Right kidney (tissue), 9 donors: ENCODE measurements at places on chromosomes 5 and 9.
A peak's percentile ranks its signal among the peaks of the same experiment; 100 is the strongest.

DNA sequence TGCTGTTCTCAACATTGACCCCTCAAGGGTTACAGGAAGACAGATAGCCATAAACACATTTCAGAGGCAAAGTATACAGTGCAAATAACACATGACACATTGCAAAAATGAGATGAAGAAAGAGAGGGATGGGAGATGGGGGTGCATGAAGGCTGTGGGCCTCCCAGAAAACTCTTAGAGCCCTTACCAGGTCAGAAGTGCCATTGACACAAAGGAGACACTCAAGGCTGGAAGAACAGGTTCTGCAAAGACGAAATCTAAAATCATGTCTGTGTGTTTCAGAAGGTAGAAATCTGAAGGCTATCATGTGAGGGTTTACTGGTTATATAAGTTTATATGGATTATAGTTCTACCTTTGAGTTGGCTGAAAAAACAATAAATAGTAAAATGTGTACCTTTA lies 318.8 kb downstream of the BNC2 start:
- DNase-seq, result no peak

GRCh38 chr9:35489313-35490154 lies at the start of gene RUSC2:
Gene RUSC2 (plus strand): TSS chr9:35490111. CDS start chr9:35546522, 56,411 bp downstream.
- peak; percentile 98 for DNase-seq

- no peak for DNase-seq
Observed at GRCh38 chr5:14322437-14323187, 179.5 kb downstream of the TRIO start.

GRCh38 chr5:1814183-1815020 lies 13.2 kb downstream of the NDUFS6 start:
- no peak for DNase-seq

- no peak for DNase-seq
Observed at GRCh38 chr9:79583952-79584654, 12.3 kb downstream of the TLE4 start.

DNA sequence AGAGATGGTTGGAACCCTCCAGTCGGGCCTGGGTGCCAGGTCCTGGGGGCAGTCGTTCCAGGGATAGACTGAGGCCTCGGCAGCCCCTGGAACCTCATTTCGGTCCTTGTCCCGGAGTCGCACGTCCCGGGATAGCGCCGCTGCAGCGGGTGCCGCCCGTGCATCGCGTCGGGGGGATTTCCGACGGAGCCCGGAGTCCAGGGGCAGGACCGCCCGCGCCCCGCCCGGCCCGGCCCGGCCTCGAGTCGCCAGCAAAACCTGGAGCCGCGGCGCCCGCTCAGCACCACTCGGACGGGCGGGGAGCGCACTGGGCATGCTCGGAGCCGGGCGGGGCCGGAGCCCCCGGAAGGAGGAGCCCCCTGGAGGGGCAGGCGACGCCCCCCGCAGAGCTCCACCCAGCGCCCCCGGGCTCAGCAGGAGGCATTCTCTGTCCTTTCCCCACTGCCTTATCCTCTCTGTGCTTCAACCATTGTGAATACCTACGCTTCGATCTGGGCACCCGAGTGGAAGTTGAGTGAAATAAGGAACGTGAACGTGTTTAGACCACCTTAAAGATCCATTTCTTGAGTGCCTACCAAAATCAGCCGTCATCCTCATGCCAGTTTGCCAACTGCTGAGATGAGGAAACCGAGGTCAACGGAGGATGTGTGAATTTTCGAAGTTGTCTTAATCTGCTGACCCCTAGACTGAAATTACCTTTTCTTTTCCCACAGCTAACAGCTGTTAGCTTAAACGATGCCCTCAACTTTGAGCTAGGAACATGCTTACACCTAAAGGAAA lies 1.7 kb upstream of the PTPN3 start:
- DNase-seq, result peak; percentile 78

- DNase-seq, result no peak
Observed at GRCh38 chr5:963310-963672, 45.3 kb upstream of the NKD2 start.

DNA sequence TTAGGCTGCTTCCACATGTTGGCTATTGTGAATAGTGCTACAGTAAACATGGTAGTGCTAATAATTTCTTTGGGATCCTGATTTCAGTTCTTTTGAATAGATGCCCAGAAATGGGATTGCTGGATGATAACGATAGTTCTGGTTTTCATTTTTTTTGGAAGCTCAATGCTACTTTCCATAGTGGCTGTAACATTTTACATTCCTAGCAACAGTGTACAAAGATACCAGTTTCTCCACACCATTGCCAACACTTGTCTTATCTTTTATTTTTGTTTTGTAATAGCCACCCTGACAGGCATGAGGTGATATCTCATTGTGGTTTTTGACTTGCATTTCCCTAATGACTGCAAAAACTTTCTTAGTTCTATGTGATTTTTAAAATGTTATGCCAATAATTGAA lies 68.8 kb upstream of the LRRC70 start:
- no peak for DNase-seq

DNA sequence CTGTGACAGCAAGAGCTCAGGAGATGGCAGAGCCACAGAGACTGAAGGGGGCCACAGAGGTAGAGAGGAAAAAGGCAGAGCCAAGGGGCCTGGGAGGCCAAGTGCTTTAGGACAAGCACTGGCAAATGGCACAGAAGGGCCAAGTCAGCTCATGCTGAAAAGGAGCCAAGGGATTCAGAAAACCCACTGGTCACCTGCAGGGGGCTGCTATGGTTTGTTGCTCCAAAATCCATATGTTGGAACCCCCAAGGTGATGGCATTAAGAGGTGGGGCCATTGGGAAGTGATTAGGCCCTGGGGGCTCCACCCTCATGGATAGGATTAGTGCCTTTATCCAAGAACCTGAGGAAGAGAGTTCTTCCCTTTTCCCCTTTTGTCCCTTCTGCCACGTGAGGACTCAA lies 165.4 kb downstream of the ARSB start:
- DNase-seq, result no peak

DNA sequence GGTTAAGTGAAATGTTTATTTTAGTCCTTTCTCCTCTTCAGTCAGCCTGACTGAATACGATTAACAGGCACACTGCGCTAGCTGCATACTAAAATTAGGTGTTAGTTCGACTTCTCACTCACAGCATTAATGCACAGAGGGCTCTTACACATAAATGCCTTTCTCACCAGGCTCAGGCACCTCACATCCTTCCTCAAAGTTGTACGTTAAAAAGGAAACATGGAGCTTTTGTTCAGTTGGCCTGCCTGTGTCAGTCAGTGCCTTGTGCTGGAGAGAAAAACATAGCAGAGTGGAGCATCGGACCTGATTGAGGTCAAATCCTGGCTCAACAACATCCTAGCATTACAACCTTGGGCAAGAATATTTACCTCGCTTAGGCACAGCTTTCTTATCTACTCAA lies 236.0 kb upstream of the ZNF462 start:
- no peak for DNase-seq

DNA sequence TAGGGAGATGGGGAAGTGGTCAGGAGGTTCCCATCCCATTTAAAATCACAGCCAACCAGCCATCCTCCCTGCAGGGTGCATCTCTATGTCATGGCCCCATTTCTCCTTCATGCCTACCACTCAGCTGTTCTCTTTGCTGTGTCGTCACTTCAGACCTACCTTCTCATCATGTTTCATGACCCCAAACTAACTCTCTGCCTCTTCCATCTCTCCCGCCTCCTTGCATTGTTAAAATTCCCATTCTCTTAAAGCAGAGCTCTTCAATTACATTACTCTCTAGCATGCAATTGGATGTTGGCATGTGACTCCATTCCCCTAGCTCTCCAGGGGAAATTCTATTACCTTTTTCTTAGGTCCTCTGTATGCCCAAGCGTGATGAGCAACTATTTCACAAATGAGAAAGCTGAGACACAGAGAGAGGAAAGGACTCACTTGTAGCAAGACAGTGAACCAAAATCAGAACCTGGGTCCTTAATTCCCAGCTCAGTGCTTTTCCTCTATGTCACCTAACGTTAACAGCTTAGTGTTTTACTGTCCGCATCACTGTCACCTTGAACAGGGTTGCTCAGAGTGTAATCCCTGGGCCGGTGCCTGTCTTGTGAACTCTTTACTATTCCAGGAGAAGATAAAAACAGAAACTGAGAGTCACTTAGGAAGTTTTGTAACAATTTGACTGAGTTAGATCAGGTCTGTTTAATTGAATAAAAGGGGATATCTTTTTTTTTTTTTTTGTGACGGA lies 28.1 kb downstream of the PDE6A start:
- DNase-seq, result no peak

DNA sequence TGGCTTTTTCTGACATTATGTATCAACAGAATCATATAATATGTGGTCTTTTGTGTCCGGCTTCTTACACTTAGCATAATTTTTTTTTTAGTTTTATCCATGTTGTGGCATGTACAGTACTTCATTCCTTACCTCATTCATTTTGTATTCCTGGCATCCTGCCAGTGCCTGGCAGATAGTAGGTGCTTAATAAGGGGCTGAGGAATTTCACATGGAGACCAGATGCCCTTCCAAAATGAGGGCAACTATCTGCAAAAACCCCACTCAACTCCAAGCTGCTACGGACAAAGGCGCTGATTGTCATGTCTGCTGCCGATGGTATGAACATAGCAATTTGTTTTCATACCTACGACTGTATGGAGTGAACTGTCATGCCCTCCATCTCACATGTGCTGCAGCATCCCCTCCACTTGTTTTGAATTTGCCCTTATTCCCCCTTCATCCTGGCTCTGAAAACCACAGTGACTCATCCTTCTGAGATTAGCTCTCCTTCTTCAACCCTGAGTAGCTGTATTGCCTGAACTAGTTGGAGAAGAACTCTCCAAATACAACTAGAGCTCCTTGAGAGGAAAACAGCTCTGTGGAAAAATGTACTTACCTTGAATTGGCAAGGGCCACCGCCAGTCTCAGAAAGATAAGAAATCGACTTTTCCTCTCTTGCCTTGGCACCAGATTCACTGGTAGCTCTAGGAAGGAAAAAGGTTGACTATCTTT lies 41.3 kb upstream of the FOXE1 start:
- DNase-seq, result no peak

DNA sequence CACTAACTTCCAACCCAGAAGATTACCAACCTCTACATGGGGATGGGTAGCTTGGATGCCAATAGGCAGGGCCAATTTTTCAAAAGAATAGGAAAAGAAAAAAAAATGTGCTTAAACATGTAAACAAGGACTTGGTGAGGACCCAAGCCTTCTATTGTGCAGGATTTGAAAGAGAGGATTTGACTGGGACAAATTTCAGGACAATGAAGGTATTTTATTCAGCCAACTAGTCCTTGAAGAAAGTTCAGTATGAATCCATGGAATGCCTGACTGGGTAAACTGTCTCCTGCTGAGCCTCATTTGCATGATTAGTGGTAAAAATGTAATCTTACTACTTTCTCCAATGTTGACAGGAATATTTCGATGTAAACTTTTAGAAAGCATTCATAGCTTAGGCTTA lies 192.5 kb upstream of the RORB start:
- no peak for DNase-seq

DNA sequence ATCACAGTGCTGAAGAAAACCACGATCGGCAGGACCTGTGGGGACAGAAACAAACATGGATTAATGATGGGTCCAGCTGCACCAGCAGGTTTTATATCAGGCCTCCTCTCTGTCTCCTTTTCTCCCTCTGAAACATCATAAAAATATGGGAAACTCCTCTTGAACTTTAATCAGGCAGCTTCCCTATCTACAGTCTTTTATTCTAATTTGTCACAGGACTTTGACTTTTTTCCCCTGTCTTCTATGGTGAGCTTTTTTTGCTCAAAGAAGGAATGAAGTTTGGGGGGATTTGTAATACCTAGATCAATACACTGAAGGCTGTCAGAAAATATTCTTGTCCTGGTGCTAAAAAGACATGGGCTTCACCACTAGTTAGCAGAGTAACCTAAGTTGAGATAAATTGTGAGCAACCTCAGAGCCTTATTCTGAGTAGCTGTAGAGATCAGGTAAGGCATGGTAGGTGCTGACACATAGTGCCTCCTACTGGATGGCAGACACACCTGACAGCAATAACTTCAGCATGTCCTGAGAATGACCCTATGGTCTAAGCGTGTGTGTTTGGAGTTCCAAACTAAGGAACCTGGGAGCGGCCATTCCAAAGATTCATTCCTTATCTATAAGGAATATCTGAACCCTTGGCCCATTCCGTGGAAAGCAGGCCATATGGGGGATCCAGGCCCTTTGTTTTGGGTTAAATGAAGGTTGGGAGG lies 46.2 kb downstream of the SLC28A3 start:
- no peak for DNase-seq

- no peak for DNase-seq
Observed at GRCh38 chr5:66757219-66757833, 161.1 kb downstream of the MAST4 start.

GRCh38 chr5:23437011-23437410 lies 70.4 kb upstream of the PRDM9 start:
- no peak for DNase-seq

DNA sequence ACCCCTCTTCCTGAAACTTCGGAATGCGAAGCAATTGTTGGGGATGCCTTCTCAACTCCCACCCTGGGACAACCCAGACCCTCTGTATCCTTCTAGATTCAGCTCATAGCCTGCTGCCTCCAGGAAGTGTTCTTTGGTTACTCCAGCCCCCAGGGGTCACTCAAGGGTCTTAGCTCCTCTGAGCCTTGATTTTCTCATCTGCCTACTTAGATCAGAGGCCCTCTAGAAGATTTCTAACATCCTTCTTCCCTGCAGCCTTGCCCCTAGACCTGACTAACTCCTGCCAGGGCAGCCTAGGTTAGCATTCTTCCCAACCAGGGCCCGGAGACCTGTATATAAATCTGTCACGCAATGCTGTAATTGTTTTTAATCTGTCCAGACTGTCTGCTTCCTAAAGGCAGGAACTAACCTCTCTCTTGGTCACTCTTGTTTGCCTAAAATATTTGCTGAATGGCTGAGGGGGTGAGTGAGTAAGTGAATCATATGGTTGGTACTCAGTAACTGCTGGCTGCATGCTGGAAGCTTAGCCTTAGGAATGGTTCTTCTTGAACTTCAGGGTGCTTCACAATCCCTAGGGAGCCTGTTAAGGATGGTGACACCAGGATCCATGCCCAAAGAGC lies 8.2 kb downstream of the GALNT10 start:
- no peak for DNase-seq

- DNase-seq, result no peak
Observed at GRCh38 chr9:85416715-85417114, 325.0 kb downstream of the AGTPBP1 start.

GRCh38 chr5:61148515-61148914 lies 13.8 kb downstream of the SMIM15 start:
- no peak for DNase-seq

DNA sequence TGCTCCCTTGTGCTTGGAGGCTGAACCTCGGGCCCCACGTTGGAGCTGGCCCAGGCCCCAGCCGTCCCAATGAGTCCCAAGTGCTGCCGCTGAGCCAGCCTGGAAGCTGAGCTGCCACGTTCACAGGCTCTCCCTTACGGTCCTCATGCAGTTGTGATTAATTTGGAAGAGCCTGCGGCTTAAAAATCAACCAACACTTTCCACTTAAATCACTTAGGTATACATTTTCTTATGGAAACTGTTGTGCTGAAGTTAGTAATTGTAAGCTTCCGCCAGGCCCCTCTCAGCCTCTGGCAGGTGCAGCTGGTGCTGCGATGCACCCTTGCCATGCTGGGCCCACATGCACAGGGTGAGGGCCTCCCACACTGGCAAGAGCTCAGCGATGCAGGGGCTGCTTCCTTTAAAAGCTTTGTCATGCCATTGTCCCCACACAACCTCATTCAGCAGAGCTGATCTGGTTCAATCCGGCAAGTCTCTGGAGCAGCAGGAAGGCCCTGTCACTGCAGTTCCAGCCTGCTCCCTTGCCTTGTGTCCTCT lies 61.0 kb downstream of the IPPK start:
- peak; percentile 45 for DNase-seq
